ENCODE measurements at places on chromosomes 2 and 18. TPM values are rescaled to one million over a fixed set of nuclear protein-coding genes. Genes with fewer than 3 reads are reported as not detected.

GRCh38 chr2:23684395-23685176 is 242.3 kb downstream of the ATAD2B start:
- no peak overlapping the region for H3K4me3 ChIP-seq
- H3K4me1 ChIP-seq = no peaks in the 10 kb centered on the region
- no peaks in the 10 kb centered on the region for H3K36me3 ChIP-seq
- H3K27me3 ChIP-seq = no peaks in the 10 kb centered on the region
- DNase-seq = no peak
- no peak overlapping the region for H3K27ac ChIP-seq

- H3K27ac ChIP-seq = no peak overlapping the region
- peak; percentile 18 for DNase-seq
- no peaks in the 10 kb centered on the region for H3K36me3 ChIP-seq
- no peak overlapping the region for H3K4me3 ChIP-seq
- H3K4me1 ChIP-seq = no peaks in the 10 kb centered on the region
Measured at GRCh38 chr18:2104620-2105462, 466.5 kb downstream of the METTL4 start.

DNA sequence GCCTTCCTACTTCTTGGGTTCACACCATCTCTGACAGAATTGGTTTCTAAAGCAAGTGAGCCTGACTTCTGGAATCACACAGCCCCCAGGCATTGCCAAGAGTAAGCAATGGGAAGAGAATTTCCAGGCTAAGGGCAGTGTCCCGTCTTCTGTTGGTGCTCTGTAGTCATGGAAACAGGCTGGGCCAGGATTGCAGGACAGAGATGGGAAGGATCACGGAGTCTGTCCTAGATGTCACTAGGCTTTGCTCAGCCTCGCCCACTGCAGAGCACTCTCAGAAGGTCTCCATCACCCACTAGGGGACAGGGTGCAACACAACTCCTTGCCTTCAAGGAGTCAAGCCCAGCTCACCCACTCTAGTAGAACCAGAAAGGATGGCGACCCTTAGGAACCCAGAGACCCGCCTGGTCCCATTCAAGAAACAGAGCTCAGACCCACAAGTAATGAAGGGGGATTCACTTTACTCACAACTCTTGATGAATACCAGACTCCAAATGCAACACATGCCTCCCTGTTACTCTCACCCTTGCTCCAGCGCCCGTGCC is 48.6 kb upstream of the TEX51 start:
- H3K4me3 ChIP-seq = no peak overlapping the region
- no peaks in the 10 kb centered on the region for H3K27me3 ChIP-seq
- H3K36me3 ChIP-seq = no peaks in the 10 kb centered on the region
- H3K4me1 ChIP-seq = no peaks in the 10 kb centered on the region
- H3K27ac ChIP-seq = no peak overlapping the region

DNA sequence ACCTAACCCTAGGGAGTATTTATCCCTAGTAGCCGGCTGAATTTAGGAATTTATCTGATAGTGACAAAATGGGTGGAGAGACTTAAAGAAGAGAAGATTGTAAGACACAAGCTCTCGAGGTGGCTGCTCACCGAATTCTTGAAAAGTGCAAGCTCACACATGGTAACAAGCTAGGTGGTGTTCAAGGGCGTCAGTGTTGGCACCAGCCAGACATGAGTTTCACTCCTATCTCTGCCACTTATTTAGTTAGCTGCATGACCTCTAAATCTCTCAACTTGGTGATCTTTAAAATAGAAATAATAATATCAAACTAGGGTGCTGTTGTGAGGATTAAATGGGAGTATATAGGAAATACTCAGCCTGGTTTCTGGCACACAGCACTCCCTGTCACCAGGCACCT is 102.6 kb upstream of the APCDD1 start:
- no peak for DNase-seq
- H3K27me3 ChIP-seq = no peaks in the 10 kb centered on the region
- H3K27ac ChIP-seq = no peak overlapping the region
- H3K4me3 ChIP-seq = no peak overlapping the region

DNA sequence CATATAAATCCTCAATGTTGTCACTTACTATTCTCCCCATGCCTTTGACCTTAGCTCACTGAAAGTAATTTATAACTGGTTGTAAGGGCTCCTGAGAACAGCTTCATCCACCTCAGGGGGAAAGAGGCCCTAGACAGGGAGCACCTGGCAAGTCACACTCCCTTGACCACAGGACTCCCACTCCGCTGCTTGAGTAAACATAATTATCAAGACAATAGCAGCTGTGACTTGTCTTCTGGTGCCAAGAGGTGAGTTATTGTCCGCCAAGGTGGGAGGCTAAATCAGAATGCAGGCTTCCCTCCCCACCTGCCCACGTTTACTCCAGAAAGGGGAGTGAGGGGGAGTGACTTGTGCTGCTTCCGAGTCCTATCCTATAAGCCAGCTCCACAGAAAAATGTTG is 230.6 kb upstream of the LRATD1 start:
- no peak overlapping the region for H3K4me3 ChIP-seq
- no peaks in the 10 kb centered on the region for H3K4me1 ChIP-seq
- no peaks in the 10 kb centered on the region for H3K27me3 ChIP-seq
- H3K27ac ChIP-seq = no peak overlapping the region

DNA sequence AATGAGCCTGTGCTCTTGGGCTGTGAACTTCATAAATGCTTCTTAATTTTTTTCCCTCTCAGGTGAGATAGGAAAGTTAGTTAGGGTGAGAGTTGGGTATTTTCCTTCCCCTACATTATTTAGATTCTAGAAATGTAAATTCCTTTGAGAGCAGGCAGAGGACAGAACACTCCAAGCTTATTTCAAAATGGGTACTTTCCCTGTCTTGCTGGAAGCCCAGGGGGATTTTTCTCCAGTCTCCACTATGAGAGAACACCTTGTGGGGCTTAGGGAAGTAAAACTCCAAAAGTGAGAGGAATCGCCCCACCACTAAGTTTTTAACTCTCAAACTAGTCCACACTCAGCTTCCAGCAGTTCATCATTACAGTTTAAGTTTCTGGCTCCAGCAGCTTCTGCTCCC is 253.2 kb upstream of the CTAGE1 start:
- DNase-seq = no peak
- no peak overlapping the region for H3K27ac ChIP-seq
- no peak overlapping the region for H3K4me3 ChIP-seq
- no peaks in the 10 kb centered on the region for H3K4me1 ChIP-seq
- H3K36me3 ChIP-seq = no peaks in the 10 kb centered on the region
- no peaks in the 10 kb centered on the region for H3K27me3 ChIP-seq

- peaks cover 1% of the 10 kb centered on the region for H3K36me3 ChIP-seq
- no peak overlapping the region for H3K4me3 ChIP-seq
- no peak overlapping the region for H3K27ac ChIP-seq
- peaks cover 14% of the 10 kb centered on the region for H3K27me3 ChIP-seq
- DNase-seq = no peak
Measured at GRCh38 chr18:58755304-58756010, 84.2 kb downstream of the MALT1 start.

- no peak overlapping the region for H3K27ac ChIP-seq
- peaks cover 48% of the 10 kb centered on the region for H3K36me3 ChIP-seq
- H3K27me3 ChIP-seq = no peaks in the 10 kb centered on the region
- no peak for DNase-seq
- no peak overlapping the region for H3K4me3 ChIP-seq
- H3K4me1 ChIP-seq = peaks cover 14% of the 10 kb centered on the region
Measured at GRCh38 chr2:37226863-37227262, 4.5 kb downstream of the CEBPZ start.

GRCh38 chr2:236959876-236960275 is 125.8 kb upstream of the COPS8 start:
- H3K36me3 ChIP-seq = no peaks in the 10 kb centered on the region
- H3K4me3 ChIP-seq = no peak overlapping the region
- no peaks in the 10 kb centered on the region for H3K27me3 ChIP-seq
- DNase-seq = no peak
- H3K4me1 ChIP-seq = no peaks in the 10 kb centered on the region
- no peak overlapping the region for H3K27ac ChIP-seq

GRCh38 chr2:224983712-224984554 is 58.3 kb downstream of the DOCK10 start:
- no peak overlapping the region for H3K4me3 ChIP-seq
- no peaks in the 10 kb centered on the region for H3K36me3 ChIP-seq
- peaks cover 13% of the 10 kb centered on the region for H3K4me1 ChIP-seq
- peak; percentile 63 for DNase-seq
- H3K27ac ChIP-seq = peak overlapping the region; percentile 49

DNA sequence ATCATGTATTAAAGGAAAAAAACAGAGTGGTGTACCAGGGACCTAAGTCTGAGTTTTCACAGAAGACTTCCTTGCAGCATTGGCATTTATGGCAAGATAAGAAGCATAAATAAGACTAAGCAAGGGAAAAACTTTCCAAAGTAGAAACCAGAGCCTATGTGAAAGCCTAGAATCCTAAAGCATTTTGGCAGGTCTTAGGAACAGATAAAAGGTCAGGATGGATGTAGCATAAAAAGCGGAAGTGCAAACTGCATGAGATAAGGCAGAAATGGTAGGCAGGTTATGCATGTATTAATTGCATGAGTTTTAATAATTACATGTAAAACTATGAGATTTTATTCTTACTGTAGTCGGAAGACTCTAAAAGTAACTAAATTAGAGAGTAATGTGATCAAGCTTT is 596.5 kb downstream of the SUCLG1 start:
- no peaks in the 10 kb centered on the region for H3K36me3 ChIP-seq
- DNase-seq = no peak
- H3K27ac ChIP-seq = no peak overlapping the region

Gene UGT1A3
- not detected for total RNA-seq

Gene REG1B
- total RNA-seq = not detected

Gene SERPINB4
- total RNA-seq = not detected

Gene PNKD
- 93.4 TPM for total RNA-seq

Gene HOXD11
- total RNA-seq = not detected

Gene LRP2
- 14.5 TPM for total RNA-seq
